ENCODE measurements at places on chromosomes 2 and 18.

DNA sequence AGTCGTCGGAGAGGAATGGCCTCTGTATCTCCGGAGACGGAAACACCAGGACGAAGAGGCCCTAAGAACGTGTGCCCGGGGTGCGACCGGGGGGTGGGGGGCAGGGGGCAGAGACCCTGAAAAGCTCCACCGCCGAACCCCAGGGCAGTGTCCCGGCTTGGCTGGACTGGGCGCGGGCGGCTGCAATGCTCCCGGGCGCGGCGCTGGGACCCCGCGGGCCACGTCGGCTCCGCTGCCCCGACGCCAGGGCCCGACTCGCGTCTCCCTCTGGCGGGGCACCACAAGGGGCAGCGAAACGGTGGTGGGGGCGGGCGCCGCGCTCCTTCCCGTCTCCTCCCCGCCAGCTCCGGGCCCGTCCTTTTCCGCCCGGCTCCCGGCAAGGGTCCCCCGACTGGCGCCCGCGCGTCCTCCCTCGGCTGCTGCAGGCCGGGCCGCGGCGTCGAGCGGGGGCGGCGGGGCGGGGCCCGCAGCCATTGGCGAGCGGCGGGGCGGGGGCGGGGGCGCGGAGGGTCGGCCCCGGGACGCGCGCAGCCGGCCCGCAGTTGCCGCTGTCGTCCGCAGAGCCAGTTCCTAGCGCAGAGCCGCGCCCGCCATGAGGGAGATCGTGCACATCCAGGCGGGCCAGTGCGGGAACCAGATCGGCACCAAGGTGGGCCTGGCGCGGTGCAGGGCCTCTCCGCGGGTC is at the start of gene TUBB6:
TSS of gene TUBB6 (plus strand) at position 541 of the 685 bp plus-strand sequence. CDS start at position 593, 52 bp downstream.
- DNase-seq: peak; percentile 38

GRCh38 chr18:49076654-49077166 is 125.9 kb upstream of the SMAD7 start:
- DNase-seq: no peak

DNA sequence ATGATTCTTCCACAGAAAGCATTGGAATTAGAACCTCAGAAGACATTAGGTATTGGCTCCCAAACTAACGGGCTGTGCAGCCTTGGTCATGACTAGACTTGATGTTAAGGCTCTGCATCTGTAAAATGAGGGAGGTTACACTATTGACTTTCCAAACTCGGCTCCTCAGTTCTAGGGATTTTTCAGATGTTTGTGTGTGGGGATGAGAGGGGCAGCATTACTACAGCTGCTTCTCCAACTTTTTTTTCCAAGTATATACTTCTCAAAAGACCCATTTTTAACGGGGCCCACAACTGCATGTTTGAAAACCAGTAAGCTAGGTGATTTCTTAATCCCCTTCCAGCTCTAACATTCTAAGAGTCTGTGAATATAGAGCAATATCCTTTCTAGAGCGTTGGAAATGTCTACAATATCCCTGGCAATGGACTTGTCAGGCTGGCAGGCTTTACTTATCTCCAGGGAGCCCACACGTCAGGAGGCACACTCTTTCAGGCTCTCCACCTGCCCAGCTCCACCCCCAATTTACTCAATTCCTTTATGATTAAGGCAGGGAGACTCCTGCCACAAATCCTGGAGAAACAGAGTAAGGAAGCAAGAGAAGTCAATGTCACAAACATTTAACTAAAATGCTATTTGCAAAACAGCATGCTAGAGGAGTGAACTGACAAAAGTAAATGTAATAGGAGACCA is 844 bp upstream of the MPV17 start:
- no peak for DNase-seq

GRCh38 chr2:133734716-133735495 is 166.6 kb upstream of the NCKAP5 start:
- DNase-seq: no peak

- DNase-seq: no peak
Measured at GRCh38 chr2:224466304-224466895, 64.5 kb upstream of the FAM124B start.

GRCh38 chr2:100000915-100001707 is 141.3 kb downstream of the AFF3 start:
- no peak for DNase-seq

- DNase-seq: no peak
Measured at GRCh38 chr2:134634054-134634753, 84.6 kb downstream of the TMEM163 start.

GRCh38 chr2:120368086-120368485 is 22.1 kb downstream of the INHBB start:
- DNase-seq: no peak

DNA sequence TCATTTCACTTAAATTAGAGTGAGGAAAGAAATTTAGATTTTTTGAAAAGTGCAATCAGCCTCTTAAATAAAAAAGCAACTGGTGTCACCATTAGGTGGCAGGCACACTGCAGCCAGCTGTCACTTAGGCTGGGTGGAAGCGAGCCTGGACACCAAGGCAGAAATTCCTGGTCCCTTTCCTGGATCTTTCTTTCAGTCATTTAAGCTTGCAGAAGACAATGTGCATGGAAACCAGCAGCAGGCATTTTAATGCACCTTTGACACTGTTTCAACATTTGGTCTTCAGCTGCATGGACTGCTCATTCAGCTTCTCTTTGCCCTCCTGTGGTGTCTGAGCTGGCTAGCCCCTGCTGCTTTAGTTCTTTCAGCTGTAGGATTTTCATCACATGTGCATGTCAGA is 61.0 kb downstream of the AQP4 start:
- no peak for DNase-seq

DNA sequence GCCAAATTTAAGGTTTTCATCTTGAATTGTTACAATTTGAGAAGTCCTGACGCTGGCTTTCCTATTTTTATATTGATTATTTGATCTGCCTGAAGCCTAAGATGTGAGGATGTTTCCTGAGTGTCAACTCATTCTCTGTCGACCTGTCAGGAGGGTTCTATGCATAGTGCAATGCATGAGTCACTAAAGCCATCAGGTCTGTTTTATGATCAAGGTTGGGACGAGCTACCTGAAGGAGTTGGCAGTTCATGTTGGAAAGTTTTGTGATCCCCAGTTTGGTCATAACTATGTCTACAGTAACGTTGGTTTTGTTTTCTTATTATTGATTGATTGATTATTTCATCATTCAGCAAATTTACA is 71.2 kb downstream of the NABP1 start:
- no peak for DNase-seq

DNA sequence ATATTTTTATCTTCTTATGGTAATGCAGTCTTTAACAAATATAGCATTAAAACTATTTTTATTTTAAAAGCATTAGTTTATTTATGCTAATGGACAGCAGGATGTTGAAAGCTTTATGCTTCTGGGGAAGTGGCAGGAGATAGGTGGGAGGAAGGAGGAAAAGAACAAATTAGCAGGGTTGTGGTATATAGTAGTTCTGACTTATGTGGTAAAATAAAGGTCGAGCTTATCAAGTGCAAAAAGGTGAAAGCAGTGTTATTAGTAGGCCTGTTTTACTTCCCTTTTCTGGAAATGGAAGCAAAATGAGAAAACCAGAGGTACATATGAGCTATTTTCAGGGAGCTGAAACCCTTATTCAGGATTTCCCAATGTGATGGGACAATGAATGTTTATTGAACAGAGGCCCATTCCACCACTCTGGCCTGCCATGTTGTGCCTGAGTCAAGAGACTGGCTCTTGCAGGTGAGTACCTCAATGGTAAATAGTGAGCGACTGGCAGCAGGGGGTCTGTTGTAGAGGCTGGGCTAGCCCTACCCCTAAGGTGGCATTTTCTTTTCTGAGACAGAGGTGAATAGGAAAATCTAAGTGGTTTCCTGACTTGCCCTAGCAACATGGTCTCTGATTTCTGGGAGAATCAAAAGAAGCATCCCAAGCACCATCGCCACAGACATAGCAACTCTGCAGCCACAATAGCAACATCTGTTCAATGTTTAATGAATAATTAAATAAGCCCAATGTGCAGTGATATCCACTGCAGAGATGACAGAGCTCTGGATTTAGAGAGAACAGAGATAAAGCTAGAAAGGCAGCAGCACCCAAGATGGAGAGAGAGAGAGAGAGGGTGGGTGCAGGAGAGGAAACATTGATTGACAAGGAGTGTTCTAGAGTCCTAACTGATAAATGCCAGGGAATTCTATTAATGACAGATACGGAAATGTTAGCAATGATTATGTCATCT is 119.7 kb downstream of the UPP2 start:
- no peak for DNase-seq

DNA sequence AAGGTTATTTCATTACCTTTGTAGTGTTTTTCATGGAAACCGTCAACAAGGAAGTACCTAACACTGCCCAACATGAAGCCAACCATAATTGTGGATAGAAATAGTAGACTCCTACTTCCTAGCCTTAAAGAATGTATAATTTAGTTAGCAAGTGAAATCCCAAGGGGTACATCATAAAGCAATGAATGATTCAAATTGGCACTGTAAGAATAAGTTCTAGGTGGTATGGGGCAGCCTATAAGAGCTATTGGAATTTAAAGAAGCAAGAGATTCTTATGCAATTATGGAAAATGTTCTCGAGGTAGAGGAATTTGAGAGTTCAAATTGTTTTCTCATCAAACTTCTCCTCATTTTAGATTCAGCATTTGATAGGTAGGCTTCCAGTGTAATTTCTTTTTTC is 157.9 kb downstream of the FMNL2 start:
- DNase-seq: no peak

GRCh38 chr2:14633061-14633460 is 544 bp downstream of the LRATD1 start:
- no peak for DNase-seq

- peak; percentile 71 for DNase-seq
Measured at GRCh38 chr18:62566199-62566598, 43.4 kb downstream of the ZCCHC2 start.

DNA sequence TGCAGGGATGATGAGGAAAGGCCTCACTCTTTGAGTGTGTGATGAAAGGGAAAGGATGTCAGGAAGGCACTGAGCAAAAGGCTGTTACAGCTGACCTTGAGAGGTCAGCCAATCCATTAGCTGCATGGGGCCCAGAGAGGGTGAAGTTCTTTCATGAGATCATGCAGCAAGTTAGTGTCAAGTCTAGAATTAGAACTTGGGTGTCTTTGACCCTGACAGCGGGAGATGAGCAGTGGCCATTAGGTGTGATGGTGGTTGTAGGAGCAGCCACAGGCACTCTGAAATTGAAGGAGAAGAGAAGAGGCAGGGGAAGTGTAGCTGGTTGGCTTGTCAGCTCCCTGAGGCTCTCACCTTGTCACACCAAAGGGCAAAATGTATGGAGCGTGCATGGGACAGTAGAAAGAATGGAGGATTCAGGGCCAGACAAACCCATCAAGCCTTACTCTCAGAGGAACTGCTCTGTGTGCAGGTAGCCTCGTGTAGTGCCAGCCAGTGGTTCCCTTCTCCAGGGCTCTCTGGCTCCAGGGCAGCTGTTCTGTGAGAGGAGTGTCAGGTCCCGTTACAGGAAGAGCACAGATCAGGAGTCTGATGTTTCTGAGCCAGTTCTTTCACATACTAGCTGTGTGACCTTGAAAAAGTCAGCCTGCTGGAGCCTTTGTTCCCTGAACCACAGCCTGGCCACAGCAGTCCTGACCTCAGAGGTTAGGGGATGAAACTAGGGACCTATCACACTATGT is 35.9 kb downstream of the MAP4K4 start:
- no peak for DNase-seq

- no peak for DNase-seq
Measured at GRCh38 chr2:230589025-230589424, 123.6 kb upstream of the CAB39 start.

- DNase-seq: peak; percentile 66
Measured at GRCh38 chr2:26011990-26012856, 21.7 kb upstream of the RAB10 start.

DNA sequence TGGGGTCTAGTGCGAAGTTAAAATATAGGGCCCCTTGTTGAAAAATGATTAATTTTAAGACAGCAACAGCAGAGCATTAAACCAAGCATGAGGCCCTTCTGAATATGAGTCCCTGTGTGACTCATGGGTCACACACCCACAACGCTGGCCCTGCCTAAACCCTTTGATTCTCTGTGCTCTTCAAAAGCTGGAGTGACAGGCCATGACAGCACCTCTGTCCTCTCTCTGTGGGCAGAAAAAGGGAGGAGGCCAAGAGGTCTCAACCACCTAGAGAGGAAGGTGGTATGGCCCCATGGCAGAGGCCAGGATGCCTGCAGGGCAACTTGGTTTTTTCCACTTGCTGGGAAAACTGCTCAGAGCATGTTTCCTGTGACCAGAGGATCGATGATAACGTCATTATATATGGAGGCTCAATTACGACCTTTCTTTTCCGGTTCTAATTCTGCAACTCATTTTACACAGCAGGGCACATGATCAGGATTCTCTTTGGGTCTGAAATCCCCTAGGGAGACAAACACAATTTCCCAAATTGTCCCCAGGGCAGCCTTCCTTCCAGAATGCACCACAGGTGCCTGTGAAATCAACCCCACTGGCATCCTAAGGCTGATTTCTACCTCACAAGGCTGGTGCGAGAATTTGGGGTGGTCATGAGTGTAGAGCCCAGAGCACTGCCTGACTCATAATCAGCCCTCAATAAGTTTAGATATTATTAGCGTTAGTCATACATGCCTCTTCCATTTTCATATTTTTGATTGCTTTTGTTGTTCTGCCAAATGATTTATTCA is 102.0 kb upstream of the PPP1CB start:
- DNase-seq: no peak

- no peak for DNase-seq
Measured at GRCh38 chr18:80115035-80115434, 6.0 kb downstream of the ADNP2 start.

All from hematopoietic multipotent progenitor cell treated with erythropoietin and hydrocortisone succinate and interleukin-3 and kit ligand, for 17 days (in vitro differentiated cells).